ENCODE measurements at places on chromosomes 11 and 22.

GRCh38 chr11:15969281-15969680 lies 387.1 kb downstream of the SOX6 start:
- DNase-seq, result peak; percentile 7

GRCh38 chr11:111522426-111522825 lies 7.8 kb downstream of the HOATZ start:
- DNase-seq, result no peak

DNA sequence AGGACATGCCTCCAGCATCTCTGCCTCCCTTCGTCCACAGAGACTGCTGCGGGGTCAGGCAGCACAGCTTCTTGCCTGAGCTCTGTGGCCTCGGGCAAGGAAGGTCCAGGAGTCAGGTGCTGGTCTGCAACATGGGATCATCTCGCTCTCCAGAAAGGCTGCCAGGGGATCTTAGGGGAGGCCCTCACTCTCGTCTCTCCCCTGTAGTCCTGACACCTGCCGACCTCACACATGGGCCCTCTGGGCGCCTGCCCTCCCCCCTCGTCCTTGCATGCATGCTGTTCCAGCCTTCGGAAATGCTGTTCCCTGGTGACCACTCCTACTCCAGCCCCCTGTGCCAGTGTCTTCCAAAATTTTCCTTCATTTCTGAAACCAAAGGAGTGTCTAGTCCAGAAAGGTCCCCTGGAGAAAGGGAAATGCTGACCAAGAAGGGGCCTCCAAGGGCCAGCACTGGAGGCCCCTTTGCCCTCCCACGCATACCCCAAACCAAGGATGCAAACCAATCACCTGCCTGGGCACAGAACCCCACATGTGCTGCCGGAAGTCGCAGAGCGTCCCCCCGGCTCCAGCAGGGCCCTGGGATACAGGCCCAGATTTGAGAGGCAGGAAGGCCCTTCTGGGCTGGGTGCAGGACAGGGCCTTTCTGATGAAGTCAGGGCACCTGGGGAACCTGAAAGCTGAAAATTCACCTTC lies 41.0 kb downstream of the IGF2 start:
- DNase-seq, result no peak

DNA sequence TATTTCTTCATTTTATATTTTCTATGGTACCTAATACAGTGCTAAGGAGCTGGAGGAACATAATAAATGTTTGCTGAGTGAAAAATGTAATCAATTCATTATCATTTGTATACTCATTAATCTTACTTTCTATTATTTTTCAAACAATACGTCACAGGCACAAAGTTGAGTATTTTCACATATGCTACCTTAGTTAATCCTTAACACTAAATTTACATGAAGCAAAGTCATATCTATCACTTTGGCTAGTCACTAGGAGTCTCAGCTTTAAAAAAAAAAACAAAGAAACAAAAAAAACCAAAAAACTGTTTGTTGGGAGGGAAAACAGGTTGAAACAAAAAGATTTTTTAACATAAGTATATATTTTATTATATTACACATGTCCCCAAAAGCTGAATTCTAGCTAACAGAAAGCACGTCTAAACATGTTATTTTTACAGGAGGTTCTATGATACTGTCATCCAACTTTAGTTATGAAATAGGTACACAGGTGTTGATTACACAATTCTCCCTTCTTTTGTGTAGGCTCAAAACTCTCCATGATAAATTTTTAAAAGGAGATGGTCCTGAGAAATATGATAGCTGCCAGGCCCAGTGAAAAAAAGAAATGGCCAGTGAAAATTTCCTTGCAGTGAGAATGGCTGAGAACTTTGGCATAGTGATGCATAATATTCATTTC lies 14.3 kb downstream of the HPS5 start:
- no peak for DNase-seq

DNA sequence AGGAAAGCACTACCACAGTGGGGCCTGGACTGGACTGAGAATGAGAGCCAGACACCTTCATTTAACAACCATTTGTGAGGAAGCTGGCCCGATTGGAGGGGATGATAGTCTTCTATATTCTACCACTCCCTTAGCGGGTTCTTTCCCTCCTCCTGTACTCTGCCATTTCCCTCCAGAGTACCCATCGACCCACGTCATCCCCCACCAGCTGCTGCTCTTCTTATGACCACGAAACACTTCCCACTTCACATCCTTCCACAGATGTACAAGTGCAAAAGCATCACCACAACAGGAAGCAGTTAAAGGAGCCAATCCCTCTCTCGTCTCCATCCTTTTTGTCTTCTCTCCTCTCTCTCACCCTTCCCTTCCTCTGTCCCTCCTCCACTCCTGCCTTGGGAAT lies 18.0 kb upstream of the UBASH3B start:
- DNase-seq, result no peak

- DNase-seq, result no peak
Observed at GRCh38 chr11:77966338-77966737, 28.1 kb downstream of the INTS4 start.

DNA sequence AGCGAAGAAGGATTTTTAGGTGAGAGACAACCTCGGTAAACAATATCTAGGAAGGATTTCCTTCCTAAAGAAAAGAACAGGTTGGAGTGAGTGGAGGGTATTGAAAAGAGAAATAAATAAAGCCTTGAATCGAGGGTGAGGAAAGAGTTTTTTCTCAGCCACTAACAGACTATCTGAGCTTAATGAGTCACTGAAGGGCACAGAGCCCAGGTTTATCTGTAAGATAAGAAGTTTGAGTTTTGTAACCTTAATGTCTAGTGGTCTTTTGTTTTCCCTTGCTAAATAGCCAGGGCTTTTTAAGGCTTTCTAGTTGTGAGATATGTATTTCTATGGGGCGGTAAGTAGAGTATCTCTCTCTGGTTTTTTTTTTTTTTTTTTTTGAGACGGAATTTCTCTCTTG lies 394.5 kb upstream of the KIRREL3 start:
- no peak for DNase-seq

- DNase-seq, result no peak
Observed at GRCh38 chr11:31960126-31960525, 130.7 kb upstream of the RCN1 start.

GRCh38 chr11:60280412-60280811 lies at the start of gene MS4A4A:
MS4A4A (plus strand) TSS chr11:60280666; CDS start chr11:60280676, 10 bp downstream.
- DNase-seq, result no peak

DNA sequence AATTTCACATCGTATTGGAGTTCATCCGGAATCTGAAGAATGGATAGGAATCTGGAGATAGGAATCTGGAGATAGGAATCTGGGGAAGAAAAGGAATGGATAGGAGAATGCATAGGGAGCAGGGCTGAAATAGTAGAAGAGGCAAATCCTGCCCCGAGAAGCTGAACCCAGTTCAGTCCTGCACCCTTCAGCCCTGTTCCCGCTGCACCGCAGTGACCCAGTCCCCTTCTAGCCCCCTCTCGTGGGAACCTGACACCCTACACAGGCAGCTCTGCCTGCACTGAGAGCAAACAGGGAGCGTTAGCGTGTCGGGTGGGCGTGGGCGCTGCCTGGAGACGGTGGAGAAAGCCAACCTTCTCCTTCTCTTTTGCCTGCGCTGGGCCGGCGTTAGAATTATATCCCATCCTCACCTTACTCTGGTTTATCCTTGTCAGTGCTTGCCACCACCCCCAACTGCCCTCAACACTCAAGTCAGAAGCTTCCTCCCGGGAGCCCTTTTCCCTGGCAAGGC lies 1.0 kb upstream of the CCKBR start:
- no peak for DNase-seq

- no peak for DNase-seq
Observed at GRCh38 chr11:94023856-94024255, 2.7 kb downstream of the HEPHL1 start.

- no peak for DNase-seq
Observed at GRCh38 chr22:34781681-34782080, 284.3 kb upstream of the ISX start.

DNA sequence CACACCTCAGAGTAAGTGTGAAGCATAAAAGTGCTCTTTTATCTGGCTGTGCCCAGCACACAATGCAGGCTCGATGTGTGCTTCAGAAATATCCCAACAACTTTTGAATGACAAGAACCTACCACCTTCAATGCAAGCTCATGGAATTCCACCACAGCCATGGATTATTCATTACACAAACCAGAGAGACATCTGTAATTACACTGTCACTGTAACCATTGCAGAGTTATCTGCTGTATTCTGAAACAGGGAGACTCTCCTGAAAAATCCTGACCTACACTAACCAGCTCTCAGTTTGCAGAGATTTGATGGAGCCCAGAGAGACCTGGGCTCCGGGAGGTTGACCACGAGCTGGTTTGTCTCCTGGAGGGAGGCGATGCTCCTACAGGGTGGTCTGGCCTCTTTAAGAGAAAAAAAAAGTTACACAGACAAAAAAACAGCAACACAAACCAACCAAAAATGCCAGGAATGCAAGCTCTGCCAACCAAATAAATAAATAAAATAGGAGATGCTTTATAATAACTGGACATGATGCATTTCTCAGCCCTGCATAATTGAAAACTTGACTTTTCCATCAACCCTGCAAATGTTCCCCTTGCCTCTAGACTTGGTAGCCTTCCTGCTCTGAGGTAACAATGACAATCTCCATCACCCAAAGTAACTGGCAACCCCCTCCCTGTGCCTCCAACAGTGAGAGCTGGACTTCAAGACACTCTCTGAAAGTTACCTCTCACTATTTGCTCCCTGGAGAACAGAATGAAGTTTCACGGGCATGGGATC lies 69.7 kb downstream of the ETS1 start:
- no peak for DNase-seq

- no peak for DNase-seq
Observed at GRCh38 chr22:25134028-25134427, 65.6 kb upstream of the CRYBB3 start.

GRCh38 chr22:23833017-23833751 lies 5.6 kb downstream of the DERL3 start:
- DNase-seq, result no peak

DNA sequence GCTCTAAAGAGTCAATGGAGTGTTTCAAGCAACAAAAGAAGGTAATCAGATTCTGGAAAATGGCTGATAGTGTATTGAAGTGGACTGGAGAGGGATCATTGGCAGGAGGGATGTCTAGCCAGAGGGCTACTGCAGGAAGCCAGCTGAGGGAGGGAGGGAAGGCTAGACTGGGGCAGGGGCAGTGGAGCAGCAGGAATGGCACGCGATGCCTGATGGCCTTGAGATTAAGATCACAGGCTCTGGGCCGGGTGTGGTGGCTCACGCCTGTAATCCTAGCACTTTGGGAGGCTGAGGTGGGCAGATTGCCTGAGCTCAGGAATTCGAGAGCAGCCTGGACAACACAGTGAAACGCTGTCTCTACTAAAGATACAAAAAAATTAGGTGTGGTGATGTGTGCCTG lies 47.5 kb upstream of the PRDM11 start:
- no peak for DNase-seq

GRCh38 chr11:10498426-10499250 lies 42.3 kb downstream of the RNF141 start:
- no peak for DNase-seq

DNA sequence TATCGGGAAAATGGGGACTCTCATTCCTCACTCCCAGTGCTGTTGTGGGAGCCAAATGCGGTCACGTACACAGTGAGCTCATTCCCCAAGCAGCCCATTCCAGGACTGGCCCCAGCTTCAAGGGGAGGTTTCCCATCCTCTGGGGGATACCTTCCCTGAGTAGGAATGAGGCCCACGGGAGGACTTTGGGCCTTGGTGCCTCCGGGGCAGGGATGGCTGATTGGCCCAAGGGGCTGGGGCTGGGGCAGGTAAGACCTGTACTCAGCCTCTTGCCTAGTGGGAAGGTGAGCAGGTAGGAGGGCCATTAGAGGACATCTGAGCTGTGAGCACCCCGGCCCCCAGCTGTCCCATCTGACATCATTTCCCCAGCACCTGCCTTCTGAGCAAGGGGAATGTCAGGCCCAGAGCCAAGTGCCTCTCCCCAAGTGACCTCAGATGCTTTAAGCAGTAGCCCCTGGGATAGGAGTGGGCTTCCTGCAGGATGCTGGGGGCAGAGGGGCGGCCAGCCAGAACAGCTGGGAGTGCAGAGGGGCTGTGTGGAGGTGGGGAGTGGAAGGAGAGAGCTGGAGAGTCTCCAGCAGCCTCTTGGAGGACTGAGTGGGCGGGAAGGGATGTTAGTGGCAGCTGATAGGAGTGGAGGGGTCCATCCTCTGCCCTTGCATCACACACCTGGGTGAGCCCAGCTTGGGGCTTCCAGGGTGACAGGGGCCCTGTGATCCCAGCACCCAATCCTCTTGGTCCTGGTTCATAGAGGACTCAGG lies 58.4 kb downstream of the CD82 start:
- no peak for DNase-seq

DNA sequence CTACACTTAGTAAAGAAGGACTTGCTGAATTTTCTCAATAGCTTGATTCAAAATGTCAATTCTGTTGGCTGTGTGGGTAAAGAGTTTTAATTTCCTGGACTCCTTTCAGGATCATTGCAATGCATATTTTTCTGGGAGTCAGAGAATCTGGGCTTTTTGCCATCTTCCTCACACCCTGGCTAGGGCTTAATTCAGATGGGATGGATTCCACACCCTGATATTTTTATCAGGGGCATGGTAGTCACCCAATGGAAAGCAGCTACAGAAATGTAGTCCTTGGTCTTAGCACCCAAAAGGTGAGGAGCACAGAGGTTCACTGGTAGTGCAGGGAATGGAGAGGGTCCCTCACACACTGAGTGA lies 79.3 kb downstream of the SGSM3 start:
- no peak for DNase-seq

- no peak for DNase-seq
Observed at GRCh38 chr22:30421695-30422480, 3.7 kb upstream of the MTFP1 start.
